ENCODE measurements at places on chromosomes 13 and 19.

- no peak for DNase-seq
Observed at GRCh38 chr19:45782162-45782691, at the start of gene DMPK. DMPK (minus strand) TSS chr19:45782490; CDS start chr19:45782352, 138 bp downstream.

DNA sequence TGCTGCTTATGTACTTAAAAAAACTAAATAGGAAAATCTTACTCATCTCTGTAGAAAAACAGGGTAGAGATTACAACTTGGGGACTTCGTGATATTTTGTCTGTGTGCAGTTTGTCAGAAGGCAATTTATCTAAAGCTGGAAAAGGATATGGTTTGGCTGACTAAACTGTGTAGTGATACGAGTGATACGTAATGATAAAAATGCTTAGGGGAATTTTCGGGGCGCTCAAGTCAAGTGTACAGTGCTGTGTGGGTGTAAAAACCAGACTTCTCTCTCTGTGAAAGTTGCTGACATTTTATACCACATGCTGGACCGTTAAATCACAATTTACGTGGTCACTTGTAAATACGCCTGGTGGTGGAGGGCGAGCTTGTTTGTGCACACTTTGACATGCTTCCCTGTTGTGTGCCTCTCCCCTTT lies 221.7 kb downstream of the KCNRG start:
- no peak for DNase-seq

DNA sequence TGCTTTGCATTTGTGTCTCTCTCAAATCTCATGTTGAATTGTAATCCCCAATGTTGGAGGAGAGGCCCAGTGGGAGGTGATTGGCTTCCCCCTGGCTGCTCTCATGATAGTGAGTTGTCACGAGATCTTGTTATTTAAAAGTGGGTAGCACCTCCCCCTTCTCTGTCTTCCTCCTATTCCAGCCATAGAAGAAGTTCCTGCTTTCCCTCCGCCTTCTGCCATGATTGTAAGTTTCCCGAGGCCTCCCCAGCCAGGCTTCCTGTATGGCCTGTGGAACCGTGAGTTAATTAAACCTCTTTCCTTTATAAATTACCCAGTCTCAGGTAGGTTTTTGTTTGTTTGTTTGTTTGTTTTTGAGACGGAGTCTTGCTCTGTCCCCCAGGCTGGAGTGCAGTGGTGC lies 3.8 kb downstream of the LILRA4 start:
- DNase-seq, result no peak

GRCh38 chr19:56066152-56067023 lies 54.7 kb downstream of the ZNF787 start:
- DNase-seq, result peak; percentile 46

GRCh38 chr13:109387471-109387870 lies 398.9 kb downstream of the IRS2 start:
- no peak for DNase-seq

DNA sequence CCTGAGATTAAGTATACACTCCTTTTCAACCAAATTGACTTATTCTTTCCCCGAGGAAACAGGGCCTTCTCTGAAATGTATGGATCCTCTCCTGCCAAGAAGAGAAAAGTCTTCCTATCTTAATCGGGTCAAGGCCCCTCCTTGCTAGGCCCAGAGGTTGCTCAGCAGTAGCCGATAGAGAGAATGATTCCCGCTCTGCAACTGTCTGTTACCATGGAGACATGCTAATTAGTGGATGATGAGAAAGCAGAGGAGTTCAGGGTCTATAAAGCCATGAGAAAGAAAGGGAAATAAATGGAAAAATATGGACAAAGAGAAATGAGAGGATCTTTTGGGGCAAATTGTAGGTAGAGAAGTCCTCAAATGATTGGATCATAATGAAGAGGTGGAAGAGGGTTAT lies 103.5 kb downstream of the POU4F1 start:
- DNase-seq, result no peak

- no peak for DNase-seq
Observed at GRCh38 chr19:11539495-11540365, 1.1 kb downstream of the CNN1 start.

DNA sequence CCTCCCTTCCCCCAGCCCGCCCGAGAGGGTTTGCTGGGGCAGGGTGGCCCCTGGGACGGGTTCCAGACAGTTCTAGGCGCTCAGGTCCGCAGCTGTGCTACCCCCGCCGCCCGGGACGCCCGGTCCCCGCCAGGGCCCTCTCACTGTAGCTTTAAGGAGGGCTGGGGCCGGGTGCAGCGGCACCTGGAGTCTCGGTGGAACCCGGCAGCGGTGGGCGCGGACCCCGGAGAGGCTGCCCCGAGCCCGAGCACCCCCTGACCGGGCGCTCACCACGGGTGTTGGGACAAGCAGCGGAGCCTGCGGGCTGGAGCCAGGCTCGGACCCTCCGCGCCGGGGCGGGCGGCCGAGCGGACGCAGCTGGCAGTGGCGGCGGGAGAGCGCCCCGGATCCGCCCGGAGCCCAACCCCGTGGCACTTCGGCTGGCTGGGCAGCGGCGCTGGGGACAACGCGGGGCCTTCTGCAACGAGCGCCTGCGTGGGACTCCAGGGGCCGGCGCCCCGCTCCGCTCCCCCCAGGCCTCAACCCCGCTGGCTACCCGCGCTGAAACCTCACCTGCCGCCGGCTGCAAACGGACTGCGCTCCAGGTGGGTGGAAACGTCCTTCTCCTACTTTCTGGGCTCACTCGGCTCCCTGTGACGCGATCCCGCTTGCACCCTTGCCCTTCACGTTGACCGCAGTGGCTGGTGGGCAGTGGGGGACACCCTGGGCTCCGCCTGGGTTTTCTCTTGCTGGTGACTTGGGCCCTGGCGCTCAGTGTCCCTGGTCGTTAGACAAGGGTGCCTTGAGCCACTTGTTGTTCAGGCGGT lies 81.1 kb downstream of the ZNF429 start:
- DNase-seq, result no peak

DNA sequence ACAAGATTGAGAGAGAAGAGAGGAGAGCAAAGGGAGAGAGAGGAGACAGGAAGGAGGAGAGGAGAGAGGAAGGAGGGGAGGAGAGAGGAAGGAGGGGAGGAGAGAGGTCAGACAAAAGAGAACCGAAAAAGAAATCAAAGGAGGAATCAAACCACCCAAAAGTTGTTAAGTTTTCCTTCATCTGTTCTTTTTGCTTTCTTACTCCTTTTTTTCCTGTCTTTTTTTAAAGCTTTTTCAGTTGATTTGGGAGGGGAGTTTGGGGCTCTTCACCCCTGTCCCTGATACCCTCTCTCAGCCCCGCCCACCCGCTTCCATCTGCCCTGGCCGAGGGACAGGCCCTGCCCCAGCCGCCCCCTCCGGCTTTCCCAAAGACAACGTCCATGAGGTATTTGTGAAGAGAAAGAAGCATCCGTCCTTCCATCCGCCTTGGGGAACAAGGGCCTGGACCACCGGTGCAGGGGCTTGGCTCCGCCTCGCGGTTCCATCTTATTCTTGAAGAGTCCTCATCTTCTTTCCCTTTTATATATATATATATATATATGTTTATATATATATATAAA lies 13.3 kb downstream of the ZNF574 start:
- DNase-seq, result no peak

- peak; percentile 21 for DNase-seq
Observed at GRCh38 chr19:8259922-8260247, 48.3 kb downstream of the CD320 start.
